ENCODE measurements at places on chromosomes 12 and 14.

DNA sequence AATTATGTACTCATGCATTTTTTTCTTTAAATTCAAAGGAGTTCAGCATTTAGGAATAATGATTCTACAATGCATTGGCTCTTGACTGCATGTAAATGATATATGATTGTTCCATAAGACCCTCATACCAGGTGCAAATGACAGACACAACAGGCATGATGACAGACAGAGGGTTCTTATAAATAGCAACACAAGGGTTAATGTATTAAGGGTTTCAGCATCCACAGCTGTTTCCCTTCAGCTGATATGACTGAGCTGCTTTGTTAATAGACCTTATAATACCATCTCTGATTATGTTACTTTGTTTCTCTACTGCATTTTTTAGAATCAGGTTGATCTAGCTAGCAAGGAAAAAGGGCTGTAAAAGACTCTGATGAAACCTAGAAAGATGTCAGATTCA, 90.8 kb upstream of the TMTC2 start:
- no peak for DNase-seq

DNA sequence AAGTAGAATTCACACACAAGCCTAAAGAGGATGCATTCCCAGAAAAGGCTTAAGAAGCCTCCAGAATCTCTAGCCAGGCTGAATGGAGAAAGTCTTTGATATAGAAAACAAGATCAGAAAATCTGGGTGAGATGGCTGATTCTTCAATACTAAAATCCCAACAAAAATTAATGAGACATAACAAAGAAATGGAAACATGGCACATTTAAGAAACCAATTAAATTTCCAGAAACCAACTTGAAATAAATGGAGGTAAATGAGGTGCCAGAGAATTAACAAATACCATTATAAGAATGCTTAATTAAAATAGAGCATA, 51.9 kb downstream of the CPSF6 start:
- DNase-seq: no peak

GRCh38 chr12:66050610-66051009, 79.9 kb downstream of the LLPH start:
- DNase-seq: no peak

DNA sequence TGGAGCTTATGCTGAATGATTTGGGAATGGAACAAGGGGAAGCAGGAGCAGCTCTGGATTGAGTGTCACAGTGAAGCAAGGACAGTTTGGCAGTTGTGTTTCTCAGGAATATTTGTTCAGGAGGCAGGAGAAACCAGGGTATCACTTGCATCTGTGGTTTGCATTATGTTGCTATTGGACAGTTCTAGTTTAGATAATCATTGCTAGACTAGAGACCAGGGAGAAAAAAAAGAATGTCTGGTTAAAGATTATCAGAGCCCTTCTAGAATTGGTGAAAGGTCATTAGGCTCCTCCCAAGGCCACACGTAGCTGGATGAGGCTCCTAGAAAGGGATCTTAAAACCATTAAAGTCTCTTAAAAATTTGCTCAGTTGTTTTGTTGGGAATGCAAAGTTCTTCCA, 17.0 kb upstream of the SRSF5 start:
- no peak for DNase-seq

Measured in GM20000 (cell line).